Activated CD4-positive, alpha-beta T cell treated with anti-CD3 and anti-CD28 coated beads for 1 hour (primary cell): ENCODE measurements at places on chromosomes 7 and 10.

- DNase-seq: no peak
Observed at GRCh38 chr10:69428165-69428564, 11.4 kb upstream of the TACR2 start.

GRCh38 chr10:122170802-122171201 lies 100.3 kb upstream of the BTBD16 start:
- DNase-seq: no peak

- no peak for DNase-seq
Observed at GRCh38 chr10:19828278-19829049, 12.2 kb downstream of the PLXDC2 start.

- DNase-seq: no peak
Observed at GRCh38 chr7:6271694-6272440, 557 bp downstream of the CYTH3 start.

- no peak for DNase-seq
Observed at GRCh38 chr7:112495810-112496462, 15.1 kb downstream of the LSMEM1 start.

GRCh38 chr10:81848514-81848913 lies 26.5 kb upstream of the NRG3 start:
- no peak for DNase-seq

DNA sequence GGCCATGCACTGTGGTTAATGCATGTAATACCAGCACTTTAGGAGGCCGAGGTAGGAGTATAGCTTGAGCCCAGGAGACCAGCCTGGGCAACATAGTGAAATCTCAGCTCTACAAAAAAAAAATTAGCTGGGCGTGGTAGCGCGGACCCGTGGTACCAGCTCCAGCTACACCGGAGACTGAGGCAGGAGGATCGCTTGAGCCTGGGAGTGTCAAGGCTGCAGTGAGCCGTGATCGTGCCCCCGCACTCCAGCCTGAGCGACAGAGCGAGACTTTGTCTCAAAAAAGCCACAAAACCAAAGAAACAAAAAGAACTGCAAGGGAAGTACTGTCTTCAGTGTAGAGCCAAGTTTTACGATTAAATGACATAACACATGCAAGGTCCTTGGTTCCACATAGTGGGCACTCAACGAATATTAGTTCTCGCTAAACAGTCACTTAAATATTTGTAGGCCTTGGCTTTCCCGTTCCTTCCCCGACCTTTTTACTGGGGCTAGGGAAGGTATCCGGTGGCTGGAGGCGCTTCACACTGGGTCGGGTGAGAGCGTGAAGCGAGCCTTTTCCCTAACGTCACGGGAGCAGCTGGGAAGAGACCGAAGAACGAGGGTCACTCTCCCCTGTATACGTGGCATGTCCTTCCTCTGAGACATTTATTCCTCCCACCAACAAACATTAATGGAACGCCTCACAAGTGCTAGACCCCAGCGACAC lies 993 bp upstream of the SND1 start:
- no peak for DNase-seq

GRCh38 chr7:99102809-99103690 lies 40.9 kb downstream of the SMURF1 start:
- no peak for DNase-seq

DNA sequence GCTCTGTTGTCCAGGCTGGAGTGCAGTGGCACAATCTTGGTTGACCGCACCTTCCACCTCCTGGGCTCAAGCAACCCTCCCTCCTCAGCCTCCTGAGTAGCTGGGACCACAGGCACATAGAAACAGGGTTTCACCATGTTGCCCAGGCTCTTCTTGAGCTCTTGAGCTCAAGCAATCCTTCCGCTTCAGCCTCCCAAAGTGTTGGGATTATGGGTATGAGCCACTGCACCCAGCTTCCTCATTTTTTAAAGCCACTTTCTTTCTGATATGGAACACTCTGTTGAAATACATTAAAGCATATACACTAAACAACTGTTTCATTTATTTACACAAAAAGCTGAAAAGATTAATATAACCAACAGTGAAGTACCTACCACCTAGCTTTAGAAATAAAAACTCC lies 117.2 kb downstream of the CLEC2L start:
- DNase-seq: no peak

DNA sequence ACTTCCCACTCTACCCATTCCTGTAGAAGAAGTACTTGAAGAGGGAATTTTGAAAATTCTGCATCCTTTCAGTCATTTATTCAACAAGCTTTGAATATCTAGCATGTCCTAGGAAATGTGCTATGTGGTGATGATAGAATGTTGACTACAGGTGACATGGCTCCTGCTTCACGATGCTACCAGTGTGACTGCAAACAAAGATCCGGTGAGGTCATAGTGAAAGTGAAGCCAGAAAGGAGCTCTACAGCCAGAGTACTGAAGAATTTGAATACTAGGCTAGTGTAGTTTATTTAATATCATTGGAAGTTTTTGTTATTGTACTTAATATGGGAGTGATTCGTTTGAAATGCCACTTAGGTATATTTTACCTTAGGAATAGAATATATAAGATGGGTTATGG lies 348.1 kb downstream of the TFEC start:
- no peak for DNase-seq

DNA sequence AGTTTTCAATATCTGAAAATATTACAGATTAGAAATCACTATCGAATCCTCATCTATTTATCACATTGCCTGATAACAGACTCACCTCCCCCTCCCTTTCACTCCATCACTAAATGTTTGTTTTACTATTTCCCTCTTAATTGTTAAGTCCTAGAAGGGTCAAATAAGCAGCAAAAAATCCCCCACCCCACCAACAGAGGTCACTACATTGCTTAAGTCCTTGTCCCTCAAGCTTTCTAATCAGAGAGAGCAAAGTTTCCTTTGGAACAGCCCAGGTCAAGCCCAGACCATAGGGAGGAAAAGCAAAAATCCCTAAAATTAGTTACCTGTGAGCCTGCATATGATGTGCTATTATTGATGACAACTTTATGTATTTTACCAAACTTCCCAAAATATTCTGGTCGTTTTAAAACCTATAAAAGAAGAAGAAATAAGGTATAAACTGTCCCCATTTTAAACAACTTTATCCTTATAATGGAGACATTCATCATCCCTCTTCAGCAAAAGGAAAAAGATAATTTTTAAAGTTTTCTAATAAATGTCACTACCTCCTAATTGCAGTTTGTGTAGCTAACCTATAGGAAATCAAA lies 95.0 kb downstream of the CNOT4 start:
- no peak for DNase-seq

DNA sequence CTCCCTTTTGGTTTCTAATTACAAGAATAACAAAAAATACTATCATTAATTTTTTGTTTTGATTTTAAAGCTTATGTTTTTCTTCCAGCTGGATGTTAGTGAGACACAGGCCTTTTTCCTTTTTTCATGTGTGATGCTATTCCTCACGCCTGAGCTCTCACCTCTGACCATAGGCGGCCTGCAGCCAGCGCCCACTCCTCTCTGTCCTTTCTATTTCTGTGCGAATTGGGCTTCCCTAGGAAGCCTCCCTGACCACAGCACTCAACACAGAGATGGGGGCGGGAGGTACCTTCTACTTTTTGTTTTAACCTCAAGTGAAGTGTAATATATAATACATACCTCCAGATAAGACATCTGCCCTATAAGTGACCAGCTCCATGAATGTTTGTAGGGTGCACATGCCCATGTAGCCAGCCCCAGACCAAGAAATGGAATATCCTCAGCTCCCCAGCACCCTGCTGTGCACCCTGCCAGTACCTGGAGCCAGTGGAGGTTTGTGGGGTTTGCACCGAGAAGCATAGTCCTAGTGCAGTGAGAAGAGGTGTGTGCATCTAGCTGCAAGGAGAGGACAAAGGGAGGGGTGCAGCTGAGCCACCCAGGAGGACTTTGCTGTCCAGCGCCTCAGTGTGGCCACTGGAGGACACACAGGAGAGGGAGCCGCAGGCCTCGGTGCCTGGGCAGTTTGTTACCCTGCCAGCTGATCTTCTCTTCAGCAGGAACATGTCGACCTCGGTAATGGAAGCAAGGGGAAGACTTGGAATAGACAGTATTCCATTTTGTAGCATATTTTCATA lies 38.5 kb downstream of the BNIP3 start:
- DNase-seq: no peak

DNA sequence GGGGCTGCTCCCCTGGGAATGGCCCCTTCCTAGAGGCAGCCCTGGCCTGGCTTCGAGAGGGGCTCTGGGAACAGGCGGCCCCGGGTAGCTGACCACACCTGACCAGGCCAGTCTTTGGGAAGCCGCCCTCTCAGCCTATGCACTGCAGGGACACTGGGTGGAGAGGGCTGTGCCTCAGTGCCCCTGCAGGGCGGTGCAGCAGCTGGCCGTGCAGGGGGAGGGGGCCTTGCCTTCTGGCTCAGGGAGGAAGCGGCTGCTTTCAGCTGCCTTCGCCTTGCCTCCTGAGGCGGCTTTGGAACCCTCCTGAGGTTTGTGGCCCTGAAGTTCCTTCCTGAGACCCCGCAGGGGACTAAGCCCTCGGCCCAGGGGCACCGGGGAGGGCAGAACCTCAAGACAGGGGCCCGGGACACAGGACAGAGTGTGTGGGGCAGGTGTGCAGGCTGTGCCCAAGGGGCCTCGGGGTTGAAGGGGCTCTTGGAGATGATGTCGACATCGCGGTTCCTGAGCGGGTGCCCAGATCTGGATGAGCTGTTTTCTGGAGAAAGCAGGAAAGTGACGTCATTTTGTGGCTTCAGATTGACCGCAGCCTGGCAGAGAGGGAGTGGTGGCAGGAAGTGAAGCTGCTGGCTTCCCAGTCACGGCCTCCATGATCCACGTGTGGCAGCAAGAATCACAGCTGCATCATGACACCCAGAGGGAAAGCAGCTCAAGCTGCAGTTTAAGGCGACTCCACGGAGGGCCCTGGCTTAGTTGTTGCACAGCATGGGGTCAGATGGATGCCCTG lies 17.7 kb downstream of the ADAM8 start:
- DNase-seq: peak; percentile 66

DNA sequence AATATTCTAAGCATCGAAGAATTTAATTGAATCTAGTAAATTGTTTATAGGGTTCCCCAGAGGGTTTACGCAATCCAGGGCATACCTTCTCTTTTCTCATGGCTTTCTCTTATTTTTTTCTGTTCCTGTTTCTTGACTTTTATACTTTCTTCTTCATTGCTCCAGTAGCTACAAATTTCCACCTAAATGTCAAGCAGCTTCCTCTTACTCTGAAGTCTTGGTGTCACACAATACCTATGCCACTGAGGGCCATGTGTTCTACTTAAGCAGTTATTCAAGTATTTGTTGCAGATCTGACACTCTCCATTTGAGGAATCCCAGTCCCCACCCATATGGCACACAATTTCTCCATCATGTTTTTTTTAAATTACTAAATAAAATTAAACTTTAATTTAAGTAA lies 343.1 kb upstream of the MBL2 start:
- no peak for DNase-seq

- DNase-seq: no peak
Observed at GRCh38 chr7:22110881-22111280, 165.2 kb upstream of the CDCA7L start.
